ENCODE measurements at places on chromosomes 13 and 19. TPM values are rescaled to one million over a fixed set of nuclear protein-coding genes. Genes with fewer than 3 reads are reported as not detected.
A peak's percentile ranks its signal among the peaks of the same experiment; 100 is the strongest.

Gene PLVAP
- total RNA-seq, result 235 TPM

Gene PRR36
- 0.45 TPM for total RNA-seq

Gene LIM2
- not detected for total RNA-seq

Gene PEG3
- 24.1 TPM for total RNA-seq

Gene ADGRE2
- 6.0 TPM for total RNA-seq

Gene TMEM238
- 73.5 TPM for total RNA-seq

Gene SLC1A6
- not detected for total RNA-seq

GRCh38 chr19:651991-652390, 11.0 kb downstream of the RNF126 start:
- no peak overlapping the region for H3K4me3 ChIP-seq
- H3K27ac ChIP-seq, result no peak overlapping the region
- no peak for DNase-seq
- no peaks in the 10 kb centered on the region for H3K4me1 ChIP-seq

DNA sequence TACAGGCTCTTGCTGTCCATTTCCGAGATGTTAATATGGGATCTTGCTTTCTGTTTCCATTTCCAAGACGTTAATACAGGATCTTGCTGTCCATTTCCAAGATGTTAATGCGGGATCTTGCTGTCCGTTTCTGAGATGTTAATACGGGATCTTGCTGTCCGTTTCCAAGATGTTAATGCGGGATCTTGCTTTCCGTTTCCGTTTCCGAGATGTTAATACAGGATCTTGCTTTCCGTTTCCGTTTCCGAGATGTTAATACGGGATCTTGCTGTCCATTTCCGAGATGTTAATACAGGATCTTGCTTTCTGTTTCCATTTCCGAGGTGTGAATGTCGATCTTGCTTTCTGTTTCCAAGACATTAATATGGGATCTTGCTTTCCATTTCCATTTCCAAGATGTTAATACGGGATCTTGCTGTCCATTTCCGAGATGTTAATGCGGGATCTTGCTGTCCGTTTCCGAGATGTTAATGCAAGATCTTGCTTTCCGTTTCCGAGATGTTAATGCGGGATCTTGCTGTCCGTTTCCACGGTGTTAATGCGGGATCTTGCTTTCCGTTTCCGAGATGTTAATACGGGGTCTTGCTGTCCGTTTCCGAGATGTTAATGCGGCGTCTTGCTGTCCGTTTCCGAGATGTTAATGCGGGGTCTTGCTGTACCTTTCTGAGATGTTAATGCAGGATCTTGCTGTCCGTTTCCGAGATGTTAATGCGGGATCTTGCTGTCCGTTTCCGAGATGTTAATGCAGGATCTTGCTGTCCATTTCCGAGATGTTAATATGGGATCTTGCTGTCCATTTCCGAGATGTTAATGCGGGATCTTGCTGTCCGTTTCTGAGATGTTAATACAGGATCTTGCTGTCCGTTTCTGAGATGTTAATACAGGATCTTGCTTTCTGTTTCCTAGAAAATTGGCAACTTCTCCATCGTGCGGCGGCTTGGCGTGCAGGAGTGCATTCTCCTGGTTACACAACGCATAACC, 38.3 kb downstream of the PEX11G start:
- no peaks in the 10 kb centered on the region for H3K4me1 ChIP-seq
- H3K27ac ChIP-seq, result no peak overlapping the region
- no peaks in the 10 kb centered on the region for H3K27me3 ChIP-seq
- H3K36me3 ChIP-seq, result peaks cover 22% of the 10 kb centered on the region
- H3K4me3 ChIP-seq, result no peak overlapping the region
- DNase-seq, result no peak

GRCh38 chr19:49403404-49404187, 15.5 kb downstream of the KASH5 start:
- no peak overlapping the region for H3K27ac ChIP-seq
- H3K4me1 ChIP-seq, result no peaks in the 10 kb centered on the region

- no peak overlapping the region for H3K27ac ChIP-seq
- no peak overlapping the region for H3K4me3 ChIP-seq
- H3K36me3 ChIP-seq, result no peaks in the 10 kb centered on the region
- H3K27me3 ChIP-seq, result peaks cover 10% of the 10 kb centered on the region
- no peak for DNase-seq
Measured at GRCh38 chr13:111895896-111896821, 170.8 kb upstream of the SOX1 start.

GRCh38 chr13:48975101-48975855, 434 bp upstream of the FNDC3A start:
- H3K4me3 ChIP-seq, result peak overlapping the region; percentile 43
- no peaks in the 10 kb centered on the region for H3K36me3 ChIP-seq
- H3K27ac ChIP-seq, result peak overlapping the region; percentile 99

GRCh38 chr19:38904581-38905539, 5.1 kb downstream of the NFKBIB start:
- H3K27ac ChIP-seq, result no peak overlapping the region
- no peak for DNase-seq
- no peaks in the 10 kb centered on the region for H3K27me3 ChIP-seq
- peaks cover 8% of the 10 kb centered on the region for H3K36me3 ChIP-seq

GRCh38 chr13:111852725-111853518, 214.0 kb upstream of the SOX1 start:
- H3K27ac ChIP-seq, result no peak overlapping the region
- H3K4me3 ChIP-seq, result no peak overlapping the region
- no peaks in the 10 kb centered on the region for H3K27me3 ChIP-seq
- no peaks in the 10 kb centered on the region for H3K4me1 ChIP-seq

DNA sequence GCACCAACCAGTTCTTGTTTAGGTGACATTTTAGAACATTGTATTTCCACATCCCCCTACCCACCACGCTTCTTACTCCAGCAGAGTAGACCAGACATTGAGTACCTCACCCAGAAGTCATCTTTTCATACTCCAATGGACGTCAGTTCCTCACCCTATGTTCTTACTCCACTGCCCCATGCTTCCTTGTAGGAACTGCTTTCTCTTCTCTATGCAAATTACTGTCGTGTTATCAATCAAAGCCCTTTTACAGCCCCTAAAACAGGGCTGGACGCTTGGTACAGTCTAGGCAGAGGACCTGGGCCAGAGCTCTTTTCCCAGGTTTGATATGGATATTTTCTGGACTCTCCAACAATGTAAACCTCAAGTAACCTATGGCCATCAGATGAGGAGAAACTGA, 58.2 kb downstream of the USP12 start:
- H3K4me1 ChIP-seq, result no peaks in the 10 kb centered on the region
- H3K27ac ChIP-seq, result no peak overlapping the region
- H3K27me3 ChIP-seq, result no peaks in the 10 kb centered on the region
- no peak overlapping the region for H3K4me3 ChIP-seq

DNA sequence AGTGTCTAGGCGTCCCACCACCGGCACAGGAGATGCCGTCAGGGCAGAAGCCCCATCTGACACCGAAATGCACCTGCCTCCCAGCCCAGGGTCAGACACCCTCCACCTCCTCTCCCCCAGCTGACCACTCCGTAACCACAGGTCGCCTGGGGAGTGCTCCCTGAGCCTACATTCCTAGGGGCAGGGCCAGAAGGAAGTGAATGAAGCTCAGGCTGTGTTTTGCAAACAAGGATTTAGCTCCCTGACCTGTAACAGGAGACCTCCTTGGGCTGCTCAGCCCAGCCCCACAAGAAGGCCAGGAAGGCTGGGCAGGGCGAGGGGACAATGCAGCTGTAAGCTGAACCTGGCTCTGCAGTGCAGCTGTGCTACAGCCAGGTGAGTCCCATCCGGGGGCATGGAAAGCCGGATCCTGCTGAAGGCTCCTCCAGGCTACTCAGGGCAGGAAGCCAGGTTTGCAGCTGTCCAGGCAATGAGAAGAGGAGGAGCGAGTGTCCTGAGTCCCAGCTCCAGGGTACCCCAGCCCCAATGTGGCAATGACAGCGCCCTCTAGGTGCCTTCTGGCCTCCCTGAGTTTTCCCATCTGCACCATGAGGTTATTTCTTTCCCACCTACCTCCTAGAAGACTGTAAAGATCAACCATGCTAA, 42.1 kb downstream of the RHPN2 start:
- no peaks in the 10 kb centered on the region for H3K4me1 ChIP-seq
- no peak for DNase-seq
- H3K36me3 ChIP-seq, result no peaks in the 10 kb centered on the region
- H3K27me3 ChIP-seq, result no peaks in the 10 kb centered on the region
- no peak overlapping the region for H3K27ac ChIP-seq
- no peak overlapping the region for H3K4me3 ChIP-seq

GRCh38 chr19:43798546-43799409, 3.5 kb downstream of the LYPD5 start:
- no peak overlapping the region for H3K27ac ChIP-seq
- peak; percentile 58 for DNase-seq
- no peaks in the 10 kb centered on the region for H3K27me3 ChIP-seq
- peak overlapping the region; percentile 23 for H3K4me3 ChIP-seq

DNA sequence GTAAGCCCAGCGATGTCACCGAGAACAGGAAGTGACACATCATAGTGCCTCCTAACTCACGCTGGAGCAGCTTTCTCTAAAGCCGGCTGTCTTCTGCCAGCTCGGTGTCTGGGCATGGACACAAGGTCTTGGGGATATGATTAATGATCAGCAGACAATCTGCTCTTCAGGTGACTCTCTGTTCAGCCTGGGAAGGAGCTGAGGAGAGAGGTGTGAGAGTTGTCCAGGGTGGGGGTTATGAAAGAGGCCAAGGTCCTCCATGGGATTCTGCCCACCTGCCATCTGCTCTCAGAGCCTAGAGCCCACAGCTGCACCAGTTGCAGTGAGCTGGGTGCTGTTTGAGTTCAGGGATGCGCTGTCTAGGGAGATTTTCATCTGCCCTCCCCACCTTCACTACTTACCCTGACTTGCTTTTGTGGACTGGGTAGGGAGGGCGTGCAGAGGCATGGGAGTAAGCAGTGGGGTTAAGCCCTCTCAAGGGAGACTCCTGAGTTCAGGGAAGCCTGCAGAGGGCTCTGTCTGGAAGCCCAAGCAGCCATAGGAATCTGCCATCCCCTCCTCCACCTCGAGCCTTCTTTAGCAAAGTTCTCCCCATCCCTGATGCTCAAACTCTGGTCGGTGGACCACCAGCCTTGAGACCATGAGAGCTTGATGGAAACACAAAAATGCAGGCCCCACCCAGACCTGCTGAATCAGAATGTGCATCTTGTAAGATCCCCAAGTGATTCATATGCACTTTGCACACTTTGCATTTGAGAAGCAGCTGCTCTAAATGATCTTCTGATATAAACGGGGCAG, 539.7 kb downstream of the RFC3 start:
- no peak overlapping the region for H3K4me3 ChIP-seq
- H3K4me1 ChIP-seq, result no peaks in the 10 kb centered on the region
- DNase-seq, result no peak
- H3K27ac ChIP-seq, result no peak overlapping the region
- no peaks in the 10 kb centered on the region for H3K27me3 ChIP-seq
- no peaks in the 10 kb centered on the region for H3K36me3 ChIP-seq

Measured in thyroid gland (tissue), 4 donors.